ENCODE measurements at places on chromosomes 3 and 15.

GRCh38 chr15:63048776-63049665, 6.5 kb downstream of the TPM1 start:
- peak; percentile 72 for DNase-seq

- no peak for DNase-seq
Observed at GRCh38 chr3:167160781-167161180, 219.3 kb downstream of the ZBBX start.

- no peak for DNase-seq
Observed at GRCh38 chr15:22903427-22903826, 65.0 kb downstream of the NIPA2 start.

DNA sequence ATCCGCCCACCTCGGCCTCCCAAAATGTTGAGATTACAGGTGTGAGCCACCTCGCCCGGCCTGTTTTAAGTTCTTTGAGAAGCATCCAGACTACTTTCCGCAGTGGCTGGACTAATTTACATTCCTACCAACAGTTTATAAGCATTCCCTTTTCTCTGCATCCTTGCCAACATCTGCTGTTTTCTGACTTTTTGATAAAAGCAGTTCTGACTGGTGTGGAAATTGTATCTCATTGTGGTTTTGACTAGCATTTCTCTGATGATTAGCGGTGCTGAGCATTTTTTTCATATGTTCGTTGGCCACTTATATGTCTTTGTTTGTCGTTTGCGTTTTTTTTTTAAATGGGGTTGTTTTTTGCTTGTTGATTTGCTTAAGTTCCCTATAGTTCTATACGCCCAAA, 208.4 kb upstream of the DPPA4 start:
- no peak for DNase-seq

DNA sequence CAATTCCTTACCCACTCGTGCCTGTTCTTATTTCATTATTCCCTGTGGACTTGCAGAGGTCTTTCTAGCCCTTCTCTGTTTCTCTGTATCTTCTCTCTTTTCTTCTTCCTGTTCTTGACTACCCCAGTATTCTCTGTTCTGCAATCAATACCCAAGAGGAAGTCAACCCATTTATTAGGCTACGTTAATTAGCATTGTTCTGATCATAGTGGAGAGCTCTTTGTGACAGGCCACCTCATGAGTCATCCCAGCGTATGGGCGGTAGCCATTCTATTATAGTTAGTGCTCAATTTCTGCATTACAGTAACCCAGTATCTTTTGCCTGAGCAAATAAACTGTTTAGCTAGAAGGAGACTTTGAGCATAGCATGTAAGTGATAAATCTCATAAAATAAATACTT, 259.5 kb upstream of the GRM7 start:
- DNase-seq = no peak

- no peak for DNase-seq
Observed at GRCh38 chr3:195693428-195694216, 27.2 kb upstream of the MUC20 start.

GRCh38 chr3:140762746-140763145, 84.9 kb downstream of the TRIM42 start:
- no peak for DNase-seq

GRCh38 chr3:71030748-71031147, 552.8 kb downstream of the FOXP1 start:
- DNase-seq = no peak

DNA sequence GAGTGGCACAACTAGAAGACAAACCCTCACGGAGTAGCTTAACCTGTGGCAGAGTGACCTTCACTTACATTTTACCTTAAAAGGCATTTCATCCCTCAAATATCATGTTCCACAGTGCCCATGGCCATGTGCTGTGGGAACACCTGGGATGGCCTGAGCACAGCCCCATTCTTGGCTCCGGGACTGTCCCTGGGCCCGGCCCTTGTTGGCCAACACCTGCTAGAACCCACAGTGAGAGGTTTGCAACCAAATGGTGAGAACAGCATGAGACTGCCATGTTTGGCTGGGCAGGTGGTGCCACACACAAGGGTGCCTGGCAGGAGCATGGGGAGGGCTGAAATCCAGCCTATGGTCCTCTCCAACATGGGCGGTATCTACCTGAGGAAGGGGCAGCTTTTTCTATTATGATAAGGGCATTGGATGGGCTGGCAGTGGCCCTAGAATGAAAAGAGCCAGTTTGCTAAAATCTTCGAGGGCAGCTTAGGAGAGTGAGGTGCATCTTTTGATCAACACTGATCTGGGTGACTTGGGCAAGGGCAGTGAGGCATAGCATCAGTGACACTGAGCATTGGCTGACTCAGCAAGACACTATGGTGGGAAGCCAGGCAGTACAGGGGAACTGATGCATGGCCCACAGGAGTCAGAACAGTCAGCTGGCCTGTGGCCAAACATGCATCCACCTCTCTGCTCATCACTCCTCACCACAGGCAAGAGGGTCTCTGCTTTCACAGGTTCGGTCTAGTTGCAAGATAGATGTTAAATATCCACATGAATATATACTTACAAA, 53.9 kb downstream of the SYNM start:
- no peak for DNase-seq

- no peak for DNase-seq
Observed at GRCh38 chr15:48062148-48062872, 58.5 kb upstream of the SLC24A5 start.

GRCh38 chr3:56003129-56003528, 465.1 kb downstream of the ERC2 start:
- no peak for DNase-seq

- no peak for DNase-seq
Observed at GRCh38 chr3:71088019-71088708, 495.4 kb downstream of the FOXP1 start.

DNA sequence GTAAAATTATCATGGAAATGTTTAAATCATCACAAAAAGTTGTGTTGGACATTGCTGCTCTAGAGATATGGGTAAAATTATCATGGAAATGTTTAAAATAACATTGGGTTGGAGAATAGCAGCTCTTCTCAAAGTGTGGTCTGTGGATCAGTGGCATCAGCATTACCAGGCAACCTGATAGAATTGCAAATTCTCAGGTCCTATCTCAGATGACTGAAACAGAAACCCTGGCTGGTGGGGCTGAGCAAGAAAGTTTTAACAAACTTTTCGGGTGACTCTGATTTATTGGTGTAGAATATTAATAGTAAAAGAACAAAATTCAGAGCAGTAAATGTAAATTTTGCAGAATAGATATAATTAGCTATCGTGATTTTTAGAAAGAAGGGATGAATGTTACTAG, 28.9 kb downstream of the NXPE3 start:
- no peak for DNase-seq

Measured in NCI-H524 (cell line).